ENCODE measurements at places on chromosomes 2 and 18. TPM values are rescaled to one million over a fixed set of nuclear protein-coding genes. Genes with fewer than 3 reads are reported as not detected.

GRCh38 chr2:66273933-66274490, 160.9 kb upstream of the MEIS1 start:
- DNase-seq, result no peak
- no peak overlapping the region for H3K4me3 ChIP-seq
- H3K4me1 ChIP-seq, result no peaks in the 10 kb centered on the region

DNA sequence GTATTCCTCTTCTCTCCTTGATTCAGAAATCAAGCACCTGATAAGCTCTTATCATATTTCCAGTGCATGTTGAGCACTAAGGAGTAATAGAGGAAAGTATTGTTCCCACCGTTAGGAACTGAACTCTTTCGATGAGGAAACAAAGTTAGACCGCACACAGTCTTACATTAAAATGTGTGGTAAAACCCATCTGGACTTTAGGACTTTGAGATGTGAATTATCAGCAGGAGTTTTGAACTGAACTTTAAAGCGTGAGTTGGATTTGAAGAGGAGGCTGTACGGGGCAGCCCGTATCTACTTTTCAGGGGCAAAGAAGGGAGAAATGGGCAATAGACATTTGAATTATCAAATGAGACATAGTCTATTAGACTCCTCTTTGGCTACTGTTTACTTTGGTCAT, 134.4 kb downstream of the SETBP1 start:
- peaks cover 11% of the 10 kb centered on the region for H3K27me3 ChIP-seq
- H3K36me3 ChIP-seq, result no peaks in the 10 kb centered on the region
- H3K4me1 ChIP-seq, result peaks cover 14% of the 10 kb centered on the region
- no peak for DNase-seq
- no peak overlapping the region for H3K27ac ChIP-seq

GRCh38 chr2:86628091-86628522, 4.4 kb upstream of the RNF103 start:
- no peak overlapping the region for H3K4me3 ChIP-seq
- H3K27ac ChIP-seq, result no peak overlapping the region
- H3K27me3 ChIP-seq, result peaks cover 6% of the 10 kb centered on the region
- peaks cover 8% of the 10 kb centered on the region for H3K4me1 ChIP-seq
- no peak for DNase-seq

The SLC38A11 gene
- total RNA-seq, result not detected
